NCI-H2107 (cell line): ENCODE measurements at places on chromosomes 3 and 15.

DNA sequence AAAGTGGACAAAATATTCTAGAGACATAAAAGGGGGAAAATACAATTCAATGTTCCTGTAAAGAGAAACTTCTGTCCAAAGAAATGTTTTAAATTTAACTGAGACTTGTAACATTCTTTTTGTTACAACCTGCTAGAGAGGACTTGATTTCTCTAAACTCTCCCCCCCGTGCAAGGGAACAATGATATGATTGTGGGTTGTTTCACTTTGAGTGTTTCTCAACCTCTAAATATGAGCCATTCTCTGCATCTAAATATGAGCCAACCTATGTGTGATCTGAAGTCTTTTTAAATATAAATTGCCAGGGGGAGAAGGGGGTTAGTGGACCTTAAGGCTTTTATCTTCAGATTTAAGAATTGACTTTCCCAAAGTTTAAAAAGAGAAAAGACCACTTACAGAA is 14.6 kb downstream of the ZNF860 start:
- no peak for DNase-seq

GRCh38 chr3:31880482-31881078 is 100.5 kb downstream of the OSBPL10 start:
- DNase-seq = no peak

GRCh38 chr3:130569461-130570365 is 52.7 kb downstream of the COL6A6 start:
- no peak for DNase-seq

DNA sequence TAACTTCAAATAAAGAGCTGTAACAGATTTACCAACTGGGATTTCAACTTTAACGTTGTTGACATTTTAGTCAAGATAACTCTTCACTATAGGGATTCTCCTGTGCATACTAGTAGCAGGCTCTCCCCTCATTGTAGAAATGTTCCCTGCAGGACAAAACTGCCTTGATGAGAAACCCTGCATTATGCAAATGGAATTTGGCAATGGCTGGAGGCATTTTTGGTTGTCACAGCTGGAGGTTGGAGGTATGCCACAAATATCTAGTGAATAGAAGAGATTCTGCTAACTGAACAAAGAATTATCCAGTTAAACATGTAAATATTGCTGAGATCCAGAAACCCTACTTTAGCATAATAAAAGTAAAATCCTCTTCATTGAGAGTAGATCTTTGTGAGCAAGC is 928.8 kb upstream of the ALCAM start:
- no peak for DNase-seq
